ENCODE measurements at places on chromosomes 12 and 14.
A peak's percentile ranks its signal among the peaks of the same experiment; 100 is the strongest.

DNA sequence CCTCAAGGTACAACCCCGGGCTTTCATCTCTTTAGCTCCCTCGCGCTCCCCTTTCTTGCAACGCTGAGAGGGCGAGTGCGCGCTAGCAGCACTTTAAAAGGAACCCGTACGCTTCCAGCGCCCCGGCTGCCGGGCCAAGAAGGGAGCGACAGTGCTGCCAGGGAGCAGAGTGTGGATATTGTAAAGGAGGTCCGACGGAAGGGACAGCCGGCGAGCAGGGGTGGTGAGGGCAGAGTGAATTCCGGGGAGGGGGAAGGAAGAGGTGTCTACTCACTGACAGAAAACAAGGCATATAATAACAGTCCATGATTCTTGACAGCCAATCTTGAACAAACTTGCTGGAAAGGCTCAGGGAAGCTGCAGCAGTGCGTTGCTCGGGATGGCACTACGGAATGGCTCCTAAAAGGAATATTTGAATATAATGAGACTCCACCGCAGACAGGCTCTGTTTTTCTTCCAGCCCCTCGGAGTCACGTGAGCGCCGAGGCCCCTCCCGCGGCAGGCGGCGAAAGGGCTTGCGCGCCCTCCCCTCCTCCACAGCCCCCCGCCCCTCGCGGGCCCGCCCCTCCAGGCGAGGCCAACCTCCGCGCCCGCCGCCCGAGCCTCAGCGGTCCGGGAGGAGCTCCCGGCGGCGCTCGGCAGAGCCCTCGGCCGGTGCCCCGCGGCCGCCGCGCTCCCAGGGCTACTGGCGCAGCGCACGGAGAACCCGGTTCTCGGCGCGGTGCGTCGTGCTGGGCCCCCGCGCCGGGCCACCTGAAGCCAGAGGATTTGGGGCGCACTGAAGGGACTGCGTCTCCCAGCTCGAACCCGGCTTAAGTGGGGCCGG lies 3.4 kb downstream of the BMP4 start:
- DNase-seq, result peak; percentile 33

- no peak for DNase-seq
These were observed 115.0 kb downstream of the CALM1 start for GRCh38 chr14:90511795-90512328.

DNA sequence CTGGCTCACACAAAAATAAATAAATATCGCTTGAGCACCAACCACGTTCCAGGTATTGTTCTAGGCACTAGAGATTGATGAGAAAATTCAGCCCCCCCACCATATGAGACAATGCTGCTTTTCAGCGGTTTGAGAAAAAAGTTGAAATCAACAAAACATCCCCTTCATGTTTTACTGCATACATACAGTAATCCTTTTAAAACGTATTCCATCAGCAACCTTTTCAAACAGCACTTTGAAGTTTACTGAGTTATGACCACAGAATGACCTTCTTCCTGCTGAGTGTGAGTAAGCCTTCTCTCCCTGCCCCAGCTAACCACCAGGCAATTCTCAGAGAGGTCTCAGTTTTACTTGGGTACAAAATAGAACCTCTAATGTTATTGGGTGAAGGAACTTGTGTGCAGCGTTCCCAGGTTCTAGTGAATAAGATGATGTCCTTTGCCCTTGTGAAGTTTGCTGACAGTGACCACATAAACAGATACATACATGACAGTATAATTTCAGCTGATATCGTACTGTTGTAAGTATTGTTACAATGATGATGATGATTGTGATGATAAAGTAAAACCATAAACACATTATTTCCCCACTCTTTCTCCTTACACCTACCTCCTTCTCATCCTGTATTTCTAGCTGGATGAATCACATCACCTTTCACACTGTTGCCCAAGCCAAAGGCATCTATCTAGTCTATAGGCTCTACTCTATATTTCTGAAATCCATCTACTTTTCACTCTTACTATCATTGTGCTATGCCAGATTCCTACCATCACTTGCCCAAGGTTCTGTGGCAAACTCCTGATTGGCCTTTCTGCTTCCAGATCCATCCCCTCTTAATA lies 124.4 kb upstream of the KRR1 start:
- DNase-seq, result no peak

GRCh38 chr12:103247531-103247930 lies 248.2 kb downstream of the C12orf42 start:
- no peak for DNase-seq

GRCh38 chr12:113120670-113121370 lies 14.7 kb downstream of the RASAL1 start:
- DNase-seq, result no peak

GRCh38 chr12:66314278-66314677 lies 12.0 kb downstream of the HELB start:
- no peak for DNase-seq

DNA sequence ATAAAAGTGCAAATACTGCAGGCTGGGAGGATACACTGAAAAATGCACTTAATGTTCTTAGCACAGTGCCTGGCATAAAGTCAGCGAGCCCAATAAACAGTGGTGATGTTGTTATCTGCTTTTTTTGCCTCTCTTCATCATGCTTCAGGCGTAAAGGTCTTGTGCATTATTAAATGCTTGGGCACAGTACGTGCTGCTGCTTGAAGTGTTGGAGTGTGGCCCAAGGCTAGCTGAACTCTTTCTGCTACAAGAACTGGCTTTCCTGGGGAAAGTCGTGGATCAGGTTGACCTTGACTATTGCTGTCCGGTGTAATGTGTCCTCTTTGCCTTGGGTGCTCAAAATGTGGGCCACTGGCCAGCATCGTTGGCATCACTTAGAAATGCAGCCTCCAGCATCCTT lies 43.0 kb downstream of the SMOC1 start:
- DNase-seq, result no peak

Data from GM06990 (cell line).